ENCODE measurements at places on chromosomes 2 and 18.

DNA sequence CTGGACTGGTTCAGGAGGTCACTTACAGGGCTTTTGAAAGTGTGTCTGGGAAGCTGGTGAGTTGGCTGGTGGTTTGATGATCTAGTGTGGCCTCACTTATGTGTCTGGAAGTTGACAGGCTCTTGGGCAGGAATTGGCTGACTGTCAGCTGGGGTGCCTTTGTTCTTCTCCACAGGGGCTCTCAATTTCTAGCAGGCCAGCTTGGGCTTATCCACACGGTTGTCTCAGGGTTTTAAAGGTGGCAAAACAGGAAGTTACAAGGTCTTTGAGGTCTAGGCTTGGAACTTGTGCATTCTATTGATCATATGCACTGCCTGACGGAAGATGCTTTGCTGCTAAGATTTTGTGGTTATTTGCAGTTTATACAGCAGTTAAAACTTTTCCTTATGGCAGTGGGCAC, 52.0 kb upstream of the CELF4 start:
- DNase-seq: no peak

- DNase-seq: peak; percentile 4
Observed at GRCh38 chr18:49135877-49136276, 185.1 kb upstream of the SMAD7 start.

DNA sequence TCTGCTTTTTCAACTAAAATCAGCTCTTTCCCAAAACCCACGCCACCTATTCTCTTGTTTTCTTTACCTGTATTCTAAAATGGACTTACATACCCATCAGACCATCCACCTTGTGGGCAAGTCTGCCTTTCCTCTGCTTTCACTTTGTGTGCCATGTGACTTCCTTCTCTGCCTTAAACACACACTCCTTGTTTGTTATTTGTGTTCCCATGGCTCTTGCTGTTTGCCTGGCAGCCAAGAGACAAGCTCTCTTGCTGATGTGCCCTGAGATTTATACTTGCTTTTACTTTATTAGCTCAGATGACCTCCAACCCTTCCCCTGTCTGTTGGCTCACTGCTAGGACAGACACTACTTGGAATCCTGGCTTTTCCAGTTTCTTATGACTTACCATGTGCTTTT, 309.7 kb upstream of the LRRTM4 start:
- DNase-seq: no peak

DNA sequence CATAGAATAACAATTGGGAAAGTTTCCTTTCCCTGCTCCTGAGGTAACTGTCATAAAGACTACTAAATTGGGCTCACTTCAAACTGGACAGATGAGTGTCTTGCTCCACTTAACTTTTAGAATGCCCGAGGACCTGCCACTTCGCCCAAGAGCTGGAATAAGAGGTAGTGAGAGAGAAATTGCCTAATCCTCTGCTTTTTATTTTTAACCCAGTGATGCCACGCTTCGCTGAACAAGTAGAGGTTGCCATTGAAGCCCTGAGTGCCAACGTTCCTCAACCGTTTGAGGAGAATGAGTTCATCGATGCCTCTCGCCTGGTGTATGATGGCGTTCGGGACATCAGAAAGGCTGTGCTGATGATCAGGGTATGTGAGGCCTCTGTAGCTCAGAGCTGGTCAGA, 269.4 kb upstream of the LRRTM1 start:
- no peak for DNase-seq

DNA sequence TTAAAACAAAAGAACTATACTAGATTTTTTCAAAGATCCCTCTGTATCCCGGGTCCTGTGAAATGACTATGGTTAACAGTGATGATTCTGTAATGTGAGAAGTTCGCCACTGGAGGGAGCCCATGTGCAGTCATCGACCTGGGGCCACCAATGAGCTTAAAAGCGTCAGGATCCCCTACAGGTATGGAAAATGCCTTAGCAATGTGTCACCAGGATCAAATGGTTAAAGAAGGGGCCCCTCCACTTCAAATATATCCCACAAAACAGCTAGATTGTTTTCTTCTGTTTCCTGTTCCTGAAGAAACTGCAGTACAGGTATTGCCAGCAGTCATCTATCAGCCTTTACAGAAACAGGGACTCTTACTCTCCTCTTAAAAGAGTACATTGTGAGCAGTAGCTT, 15.3 kb downstream of the CHRNA1 start:
- peak; percentile 59 for DNase-seq
